ENCODE measurements at places on chromosomes 1 and 21. TPM values are rescaled to one million over a fixed set of nuclear protein-coding genes. Genes with fewer than 3 reads are reported as not detected.

Gene FCN3
- polyA plus RNA-seq: 0.81 TPM

Gene OR2M3
- not detected for polyA plus RNA-seq

Gene KRTAP12-1
- not detected for polyA plus RNA-seq

Gene CYP4A22
- polyA plus RNA-seq: not detected

Gene PRKAB2
- polyA plus RNA-seq: 26.5 TPM

Gene LRRC3
- 4.1 TPM for polyA plus RNA-seq

Gene RGL1
- 21.6 TPM for polyA plus RNA-seq

Gene PCP4
- polyA plus RNA-seq: 3.0 TPM

Gene OVAAL
- polyA plus RNA-seq: 2.5 TPM

Gene GBP6
- not detected for polyA plus RNA-seq

Gene FAM3B
- not detected for polyA plus RNA-seq

Gene SMG7
- polyA plus RNA-seq: 31.9 TPM

Gene PRELP
- polyA plus RNA-seq: not detected

Gene HUNK
- 13.2 TPM for polyA plus RNA-seq

Gene LRRC71
- polyA plus RNA-seq: 0.24 TPM

Gene CA6
- not detected for polyA plus RNA-seq

Gene PTPRU
- polyA plus RNA-seq: 37.4 TPM

Gene DCDC2B
- polyA plus RNA-seq: 0.64 TPM

Gene THBS3
- polyA plus RNA-seq: 9.4 TPM

Gene LMX1A
- not detected for polyA plus RNA-seq

Gene AK5
- polyA plus RNA-seq: 0.97 TPM

Gene UBL4B
- polyA plus RNA-seq: not detected

Gene INSRR
- polyA plus RNA-seq: 0.30 TPM

Gene RIPPLY3
- 0.22 TPM for polyA plus RNA-seq

Gene SPATA21
- polyA plus RNA-seq: not detected

Gene CELA3B
- not detected for polyA plus RNA-seq

Gene MAP10
- 9.4 TPM for polyA plus RNA-seq

Gene CTXND2
- not detected for polyA plus RNA-seq

Gene FUCA1
- polyA plus RNA-seq: 36.6 TPM

Gene UBE2U
- polyA plus RNA-seq: 0.66 TPM

Measured in cardiac muscle cell (in vitro differentiated cells and primary cell).